ENCODE measurements at places on chromosomes 3 and 15.

GRCh38 chr3:55245351-55245750, 241.8 kb downstream of the WNT5A start:
- DNase-seq, result no peak

DNA sequence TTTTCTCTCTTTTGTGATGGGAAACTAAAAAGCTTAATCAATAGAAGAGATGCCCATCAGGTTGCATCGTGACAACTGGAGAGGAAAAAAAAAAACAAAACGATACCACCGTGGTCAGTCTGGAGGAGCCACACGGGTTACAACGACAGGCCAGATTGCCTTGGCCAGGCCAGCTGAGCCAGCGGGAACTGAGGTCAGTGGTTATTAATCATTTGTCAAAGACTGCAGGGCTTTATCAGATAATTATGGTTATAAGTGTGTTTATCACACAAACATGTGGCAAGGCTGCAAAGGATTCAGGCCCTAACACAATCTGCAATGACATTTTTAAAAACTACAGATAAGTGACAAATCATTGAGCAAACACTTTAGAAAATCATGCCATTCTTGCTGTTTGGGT, 135.0 kb upstream of the FAM3D start:
- DNase-seq, result no peak

DNA sequence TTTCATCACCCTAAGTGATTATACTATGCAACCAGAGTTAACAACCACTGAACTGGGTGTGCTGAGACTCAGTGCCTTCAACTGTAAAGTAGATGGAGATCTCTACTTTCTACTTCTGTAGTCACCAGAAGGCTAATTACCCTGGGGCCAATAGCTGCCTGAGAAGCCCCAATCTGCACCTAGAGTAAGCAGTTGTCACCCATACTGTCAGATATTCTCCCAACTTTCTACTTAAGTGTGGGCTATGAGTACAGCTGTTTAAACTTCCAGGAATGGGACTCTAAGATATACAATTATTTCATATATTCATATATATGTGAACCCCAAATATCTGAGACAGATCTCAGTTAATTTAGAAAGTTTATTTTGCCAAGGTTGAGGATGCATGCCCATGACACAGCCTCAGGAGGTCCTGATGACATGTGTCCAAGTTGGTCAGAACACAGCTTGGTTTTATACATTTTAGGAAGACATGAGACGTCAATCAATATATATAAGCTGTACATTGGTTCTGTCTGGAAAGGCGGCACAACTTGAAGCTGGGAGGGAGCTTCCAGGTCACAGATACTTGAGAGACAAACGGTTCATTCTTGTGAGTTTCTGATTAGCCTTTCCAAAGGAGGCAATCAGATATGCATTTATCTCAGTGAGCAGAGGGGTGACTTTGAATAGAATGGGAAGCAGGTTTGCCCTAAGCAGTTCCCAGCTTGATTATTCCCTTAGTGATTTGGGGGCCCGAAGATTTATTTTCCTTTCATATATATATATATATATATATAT, 41.9 kb downstream of the CCNL1 start:
- no peak for DNase-seq

GRCh38 chr3:35437381-35437780, 201.9 kb upstream of the ARPP21 start:
- no peak for DNase-seq

DNA sequence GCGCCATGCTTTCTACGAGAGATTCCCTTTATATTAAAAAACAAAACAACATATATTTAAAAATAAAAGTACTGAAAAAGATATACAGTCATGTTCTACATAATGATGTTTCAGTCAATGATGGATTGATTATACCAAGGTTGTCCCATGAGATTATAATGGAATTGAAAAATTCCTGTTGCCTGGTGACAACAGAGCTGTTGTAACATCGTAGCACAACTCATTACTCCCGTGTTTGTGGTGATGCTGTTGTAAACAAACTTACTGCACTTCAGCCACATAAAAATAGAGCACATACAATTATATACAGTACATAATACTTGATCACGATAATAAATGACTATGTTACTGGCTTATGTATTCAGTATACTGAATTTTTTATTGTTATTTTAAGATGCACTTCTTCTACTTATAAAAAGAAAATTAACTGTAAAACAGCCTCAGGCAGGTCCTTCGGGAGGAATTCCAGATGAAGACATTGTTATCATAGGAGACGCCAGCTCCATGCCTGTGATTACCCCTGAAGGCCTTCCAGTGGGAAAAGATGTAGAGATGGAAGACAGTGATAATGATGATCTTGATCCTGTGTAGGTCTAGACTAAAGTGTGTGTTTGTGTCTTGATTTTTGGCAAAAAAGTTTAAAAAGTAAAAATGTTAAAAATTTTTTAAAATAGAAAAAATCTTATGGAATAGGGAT, 11.7 kb downstream of the CCR1 start:
- DNase-seq, result no peak

- DNase-seq, result no peak
Measured at GRCh38 chr3:188407158-188407880, 253.4 kb downstream of the LPP start.

DNA sequence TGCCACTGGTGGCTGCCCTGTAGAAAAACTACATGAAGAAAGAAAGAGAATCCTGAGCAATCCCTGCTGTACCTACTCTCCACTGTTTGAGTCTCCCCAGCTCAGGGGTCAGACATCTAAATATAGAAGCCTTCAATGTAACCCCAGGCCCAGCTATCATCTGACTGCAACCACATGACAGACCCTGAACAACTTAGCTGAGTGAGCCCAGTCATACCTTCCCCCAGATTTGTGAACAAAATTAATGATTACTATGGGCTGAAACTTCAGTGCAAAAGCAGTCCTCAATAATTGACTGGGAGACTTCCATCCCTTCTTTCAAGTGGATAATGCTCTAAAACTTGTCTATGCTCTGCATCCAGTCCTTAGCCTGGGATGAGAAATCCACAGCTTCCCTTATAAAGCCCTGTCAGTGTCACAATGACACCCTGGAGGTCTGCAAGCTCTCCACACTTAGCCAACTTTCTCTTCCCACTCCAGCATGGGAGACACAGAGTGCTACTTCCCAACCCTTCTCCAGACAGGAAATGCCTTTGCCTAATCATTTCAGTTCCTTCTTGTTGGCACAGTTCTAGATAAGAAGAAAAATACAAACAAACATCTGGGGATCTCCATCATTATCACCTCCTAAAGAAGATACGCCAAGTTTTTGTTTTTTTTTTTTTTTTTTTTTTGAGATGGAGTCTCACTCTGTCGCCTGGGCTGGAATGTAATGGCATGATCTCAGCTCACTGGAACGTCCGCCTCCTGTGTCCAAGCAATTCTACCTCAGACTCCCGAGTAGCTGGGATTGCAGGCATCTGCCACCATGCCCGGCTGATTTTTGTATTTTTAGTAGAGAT, 198.5 kb upstream of the GADL1 start:
- DNase-seq, result no peak

DNA sequence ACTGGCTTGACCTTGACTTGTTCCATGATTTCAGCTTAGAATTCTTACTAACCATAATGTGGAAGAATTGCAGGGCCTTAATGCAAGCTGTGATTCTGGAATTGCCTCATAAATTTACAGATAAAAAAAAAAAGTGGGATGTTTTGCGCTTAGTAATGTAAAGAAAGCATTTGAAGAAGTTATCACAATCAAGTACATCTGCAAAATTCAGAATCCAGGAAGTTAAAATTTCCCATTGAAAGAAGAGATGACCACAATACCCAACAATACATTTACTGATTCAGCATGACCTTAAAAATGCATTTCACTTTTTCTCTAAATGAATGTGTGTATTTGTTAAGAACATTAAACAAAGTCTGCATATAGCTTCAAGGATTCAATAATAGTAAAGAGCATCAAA, 65.1 kb upstream of the CCNL1 start:
- no peak for DNase-seq

DNA sequence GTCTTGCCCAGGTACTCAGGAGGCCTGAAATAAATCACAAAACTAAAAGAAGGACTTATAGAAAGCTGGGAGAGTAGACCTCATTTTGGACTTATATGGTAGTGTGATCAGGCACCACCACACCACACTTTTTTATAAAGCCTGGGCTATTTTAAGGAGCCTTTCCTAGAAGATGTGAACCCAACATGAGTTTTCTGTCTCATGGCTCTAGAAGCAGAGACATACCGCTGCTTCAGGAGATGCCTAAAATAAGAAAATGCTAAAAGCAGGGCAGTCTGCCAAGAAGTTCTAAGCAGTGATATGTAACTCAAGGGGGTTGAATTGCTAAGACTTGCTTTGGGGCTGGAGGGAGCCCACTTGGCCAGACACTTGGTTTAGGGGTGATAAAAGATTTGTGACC, 49.6 kb downstream of the SUMF1 start:
- no peak for DNase-seq

- no peak for DNase-seq
Measured at GRCh38 chr15:92845126-92845508, 55.0 kb upstream of the CHD2 start.

GRCh38 chr3:155110996-155111901, 31.1 kb downstream of the MME start:
- DNase-seq, result no peak

- DNase-seq, result no peak
Measured at GRCh38 chr3:31165399-31165860, 271.0 kb upstream of the GADL1 start.

DNA sequence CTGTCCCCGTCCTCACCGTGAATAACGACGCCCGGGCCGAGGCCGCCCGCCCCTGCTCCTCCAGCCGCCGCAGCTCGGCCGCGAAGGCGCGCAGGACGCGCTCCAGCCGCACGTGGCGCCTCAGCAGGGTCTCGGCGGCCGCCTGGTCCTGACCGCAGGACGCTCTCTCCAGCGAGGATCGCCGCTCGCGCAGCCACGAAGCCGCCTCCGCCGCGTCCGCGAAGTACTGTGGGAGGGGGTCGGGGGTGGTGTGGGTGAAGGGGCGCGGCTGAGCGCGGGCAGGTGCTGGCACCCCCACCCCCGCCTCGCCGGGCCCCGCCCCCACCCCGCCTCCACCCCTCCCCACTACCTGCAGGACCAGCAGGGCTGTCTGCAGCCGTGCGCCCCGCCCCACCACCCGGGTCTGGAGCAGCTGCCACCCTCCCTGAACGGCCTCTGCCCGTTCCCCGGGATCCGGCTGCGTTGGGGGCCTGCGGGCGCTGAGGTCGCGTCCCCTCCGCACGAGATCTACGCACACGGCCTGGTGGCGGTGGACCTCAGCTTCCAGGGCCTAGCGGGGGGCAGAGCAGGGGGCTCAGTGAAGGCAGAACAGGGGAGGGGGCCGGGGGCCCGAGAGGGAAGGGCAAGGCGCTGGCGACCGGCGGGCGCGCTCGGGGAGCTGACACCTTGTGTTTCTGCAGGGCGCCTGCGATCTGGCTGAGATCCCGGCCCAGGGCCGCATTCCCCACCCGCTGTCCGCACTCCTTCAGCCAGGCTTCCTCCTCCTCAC, 11.7 kb downstream of the SPTBN5 start:
- DNase-seq, result no peak

DNA sequence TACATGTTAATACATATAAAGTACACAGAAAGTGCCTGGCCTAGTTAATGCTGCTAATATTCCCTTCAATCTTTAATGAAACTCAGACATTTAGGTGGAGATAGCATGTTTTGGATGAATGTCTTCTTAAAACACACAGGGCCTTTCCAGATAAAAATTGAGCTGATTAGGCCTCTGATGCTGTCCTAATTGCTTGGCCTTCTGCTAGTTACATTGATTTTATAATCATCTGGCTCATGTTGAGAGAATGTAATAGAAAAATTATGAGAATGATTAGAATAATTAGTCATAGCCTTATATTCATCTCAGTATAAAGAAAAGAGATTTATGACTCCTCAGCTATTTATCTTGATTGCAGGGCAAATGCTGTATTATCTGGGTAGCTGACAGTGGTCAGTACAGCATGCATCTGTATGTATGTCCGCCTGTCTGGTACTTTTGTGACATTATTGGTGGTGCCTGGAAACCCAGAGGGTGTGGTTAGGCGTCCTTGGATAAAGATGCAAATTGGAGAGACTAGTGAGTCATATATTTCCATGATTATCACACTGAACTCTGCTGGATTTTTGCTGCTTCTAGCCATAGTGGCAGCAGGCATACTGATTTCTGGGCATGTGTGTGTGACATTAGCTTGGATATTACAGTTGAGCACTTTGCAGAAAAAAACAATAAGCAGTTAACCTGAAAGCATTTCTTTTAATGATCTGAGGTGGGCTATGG, 120.8 kb downstream of the FEZF2 start:
- DNase-seq, result no peak

- no peak for DNase-seq
Measured at GRCh38 chr3:102059145-102059943, 210.0 kb downstream of the NFKBIZ start.

GRCh38 chr15:44595246-44595645, 58.3 kb downstream of the EIF3J start:
- DNase-seq, result no peak

DNA sequence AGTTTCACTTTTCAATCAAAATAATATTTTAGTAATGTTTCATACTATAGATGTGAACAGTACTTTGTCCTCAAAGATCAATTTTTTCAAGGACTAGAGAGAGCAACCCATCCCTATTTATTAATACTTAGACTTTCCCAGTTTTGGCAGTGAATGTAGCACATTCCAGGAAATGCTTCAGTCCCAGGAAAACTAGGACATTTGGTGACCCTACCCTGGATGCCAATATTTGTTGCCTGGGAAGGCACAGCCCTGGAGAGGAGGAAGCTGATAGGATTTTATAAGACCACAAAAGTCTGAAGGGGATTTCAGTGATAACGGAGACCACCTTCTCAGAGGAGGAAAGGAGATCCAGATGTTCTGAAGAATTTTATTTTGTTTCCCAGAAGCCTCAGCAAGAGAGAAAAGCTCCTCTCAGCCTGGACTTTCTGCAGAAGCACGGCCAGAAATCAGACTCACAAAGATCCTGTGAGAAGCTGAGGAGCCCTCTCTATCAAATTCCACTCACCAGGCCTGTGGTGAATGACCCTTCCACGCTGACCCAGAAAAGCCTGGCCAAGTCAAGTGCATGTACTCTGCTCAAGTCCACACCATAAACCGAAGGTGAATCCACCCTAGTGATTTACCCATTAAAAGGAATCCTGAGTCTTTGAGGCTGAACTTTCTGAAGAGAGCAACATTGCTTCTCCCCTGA, 87.7 kb upstream of the ABHD17C start:
- DNase-seq, result no peak

DNA sequence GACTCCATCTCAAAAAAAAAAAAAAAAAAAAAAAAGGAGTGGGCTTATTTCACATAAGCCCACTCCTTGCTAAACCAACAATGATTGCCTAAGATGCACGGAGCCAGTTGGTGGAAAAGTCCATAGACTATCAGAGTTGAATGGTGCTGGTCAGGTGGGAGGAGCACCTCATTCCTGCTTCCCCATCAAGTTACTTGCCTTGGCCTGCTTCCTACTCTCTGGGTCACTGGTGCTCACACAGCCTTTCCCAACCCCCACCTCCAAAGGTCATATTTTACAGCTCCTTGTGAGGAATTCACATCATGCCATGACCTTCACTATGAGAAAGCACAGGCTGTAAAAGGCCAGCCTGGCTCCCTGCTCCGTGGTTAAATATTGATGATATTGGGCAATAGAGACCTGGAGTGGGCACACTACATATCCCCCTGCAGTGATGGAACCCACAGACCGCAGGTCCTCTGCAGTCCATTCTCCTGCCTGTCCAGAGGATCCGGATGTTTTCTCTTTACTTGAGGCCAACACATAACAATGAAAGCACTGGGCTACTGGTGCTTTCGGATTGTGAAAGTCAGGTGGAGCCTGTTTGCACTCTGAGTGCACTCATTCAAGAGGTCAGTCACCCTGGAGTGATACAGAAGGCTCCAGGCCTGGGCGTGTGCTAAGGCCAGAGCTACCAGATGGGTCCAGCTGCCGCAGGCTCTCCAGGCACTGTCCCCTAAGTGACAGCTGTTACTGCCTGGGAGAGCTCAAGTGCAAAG, at the start of gene SLC51B:
Gene SLC51B (plus strand): TSS at position 664 of the 758 bp plus-strand sequence. CDS start 4,618 bp downstream, outside the sequence.
- DNase-seq, result no peak
